CD4-positive, alpha-beta T cell (primary cell): ENCODE measurements at places on chromosomes 11 and 22.

- no peak for DNase-seq
Measured at GRCh38 chr11:57463671-57464538, 3.6 kb downstream of the RTN4RL2 start.

GRCh38 chr11:75406338-75406777 lies 7.0 kb downstream of the RPS3 start:
- no peak for DNase-seq

- DNase-seq, result no peak
Measured at GRCh38 chr11:63240098-63240497, 3.3 kb downstream of the SLC22A25 start.

GRCh38 chr11:132639986-132640385 lies 892.3 kb downstream of the OPCML start:
- DNase-seq, result no peak

GRCh38 chr11:90512846-90513245 lies 290.0 kb upstream of the CHORDC1 start:
- no peak for DNase-seq

- no peak for DNase-seq
Measured at GRCh38 chr11:129042503-129042902, 99.8 kb upstream of the TP53AIP1 start.

GRCh38 chr11:70660059-70660888 lies 261.9 kb downstream of the CTTN start:
- DNase-seq, result no peak

DNA sequence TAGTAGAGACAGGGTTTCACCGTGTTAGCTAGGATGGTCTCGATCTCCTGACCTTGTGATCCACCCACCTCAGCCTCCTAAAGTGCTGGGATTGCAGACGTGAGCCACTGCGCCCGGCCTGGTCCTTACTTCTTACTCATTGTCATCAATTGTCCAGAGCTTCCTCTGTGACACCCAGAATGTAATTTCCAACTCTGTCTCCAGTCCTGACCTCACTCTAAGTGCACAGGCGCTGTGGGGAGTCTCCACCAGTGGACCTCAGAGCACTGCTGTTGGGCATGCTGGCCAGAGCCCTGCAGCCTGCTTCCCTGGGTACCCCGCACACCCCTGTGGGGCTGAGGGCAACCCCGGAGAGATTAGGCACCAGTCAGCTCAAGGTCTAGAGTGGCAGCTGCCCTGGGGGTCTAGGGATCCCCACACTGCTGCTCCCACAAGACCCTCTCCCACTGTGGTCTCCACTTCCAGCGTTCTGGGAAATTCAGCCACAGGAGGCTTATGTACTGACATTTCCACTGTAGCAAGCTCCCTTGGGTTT lies 1140.3 kb downstream of the TBC1D22A start:
- no peak for DNase-seq

DNA sequence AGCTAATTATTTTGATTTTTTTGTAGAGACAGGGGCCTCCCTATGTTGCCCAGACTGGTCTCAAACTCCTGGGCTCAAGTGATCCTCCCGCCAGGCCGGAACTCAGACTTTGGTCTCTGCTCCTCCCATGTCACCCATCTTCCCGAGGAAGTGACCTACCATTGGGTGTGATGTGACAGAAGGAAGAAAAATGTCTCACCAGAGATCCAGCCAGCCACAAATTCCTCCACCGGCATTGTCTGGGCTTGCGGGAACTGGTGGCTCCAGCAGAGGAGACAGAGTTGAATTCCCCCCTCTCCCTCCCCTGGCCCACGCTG lies 772 bp downstream of the SLC25A45 start:
- no peak for DNase-seq

- DNase-seq, result no peak
Measured at GRCh38 chr11:34273099-34273498, 84.7 kb downstream of the ABTB2 start.

DNA sequence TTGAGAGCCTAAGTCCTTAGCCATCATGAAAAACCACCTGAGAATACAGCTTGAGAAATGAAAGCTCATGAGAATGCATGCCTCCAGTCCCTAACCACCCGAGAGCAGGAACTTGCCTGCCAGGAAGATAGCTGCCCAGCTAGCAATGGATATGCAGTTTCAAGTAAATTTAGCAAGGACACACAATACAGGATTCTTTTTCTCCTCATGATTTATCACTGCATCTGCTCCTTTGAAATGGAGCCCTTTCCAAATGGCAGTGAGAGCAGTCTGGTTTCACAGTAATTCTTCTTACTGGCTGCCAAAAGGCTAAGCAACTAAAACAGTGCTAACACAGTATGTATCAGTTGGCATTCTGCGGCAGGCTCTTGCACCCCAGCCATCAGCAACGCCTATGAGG lies 109.9 kb downstream of the MICAL3 start:
- no peak for DNase-seq

- peak; percentile 70 for DNase-seq
Measured at GRCh38 chr22:44685384-44686056, 16.5 kb upstream of the PRR5 start.

DNA sequence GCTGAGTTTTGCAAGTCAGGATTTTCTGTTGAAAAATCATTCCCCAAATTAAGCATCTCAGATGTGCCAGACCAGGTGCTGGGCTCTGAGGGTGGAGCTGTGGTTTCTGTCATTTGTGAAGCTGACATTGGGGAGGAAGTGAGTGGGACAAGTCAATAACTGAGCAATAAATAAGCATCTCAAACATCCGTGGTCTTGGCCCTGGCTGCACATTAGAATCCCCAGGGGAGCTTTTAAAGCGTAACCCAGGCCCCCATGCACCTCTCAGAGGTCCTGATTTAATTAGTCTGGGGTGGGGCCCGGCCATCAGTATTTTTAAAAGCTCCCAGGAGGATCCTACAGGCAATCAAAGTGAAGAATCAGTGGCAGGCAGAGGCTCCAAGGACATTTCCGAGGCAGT lies 420.0 kb downstream of the MN1 start:
- no peak for DNase-seq

GRCh38 chr11:126676536-126676935 lies 321.1 kb downstream of the ST3GAL4 start:
- DNase-seq, result no peak

- no peak for DNase-seq
Measured at GRCh38 chr11:69092263-69092662, 43.5 kb downstream of the TPCN2 start.

DNA sequence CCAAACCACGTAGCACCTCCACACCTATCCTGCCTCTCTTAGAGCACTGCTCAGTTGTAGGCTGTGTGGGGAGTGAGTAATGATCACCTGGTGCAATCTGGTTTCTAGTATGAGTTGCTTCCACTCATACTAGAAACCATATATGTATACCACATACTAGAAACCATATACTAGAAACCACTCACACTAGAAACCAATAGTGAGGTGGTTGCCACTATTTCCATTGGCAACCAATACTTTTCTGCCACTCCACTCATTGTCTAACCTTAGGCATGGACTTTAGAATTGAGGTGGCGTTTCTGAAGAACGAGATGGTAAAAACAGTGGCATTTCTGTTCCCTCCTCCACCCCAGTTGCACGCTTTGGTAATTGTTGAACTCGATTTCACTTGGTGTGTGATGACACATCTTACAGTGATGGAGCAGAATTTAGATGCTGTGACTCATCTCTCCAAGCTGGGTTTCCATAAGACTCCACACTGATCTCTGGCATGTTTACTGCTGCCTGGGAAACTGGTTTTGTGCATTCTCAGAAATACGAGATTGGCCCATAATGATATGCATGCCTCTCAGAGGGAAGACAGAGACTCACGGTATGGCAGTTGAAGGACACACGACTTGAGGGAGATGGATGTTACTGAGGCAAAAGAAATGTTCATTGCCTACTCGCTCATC lies 82.9 kb downstream of the KIRREL3 start:
- no peak for DNase-seq

DNA sequence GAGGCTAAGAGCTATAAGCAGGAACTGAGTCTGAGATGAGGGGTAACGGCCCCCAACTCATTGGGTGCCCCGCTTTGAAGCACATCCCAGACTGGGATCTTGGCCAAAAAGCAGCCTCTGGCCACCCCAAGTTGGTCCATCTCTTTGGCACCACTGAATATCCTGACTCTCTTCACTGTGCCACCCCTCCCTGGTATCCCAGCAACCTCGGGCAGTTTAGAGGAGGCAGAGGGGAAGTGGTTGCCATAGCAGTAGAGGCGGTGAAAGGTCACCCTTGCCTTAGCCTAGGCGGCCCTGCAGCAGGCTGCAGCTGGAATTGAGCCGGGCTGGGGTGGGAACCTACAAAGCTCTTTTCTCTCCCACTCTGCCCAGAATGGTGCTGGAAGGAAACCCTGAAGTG lies 1.1 kb downstream of the PELI3 start:
- DNase-seq, result no peak

- DNase-seq, result no peak
Measured at GRCh38 chr11:79512706-79513469, 72.1 kb upstream of the TENM4 start.

GRCh38 chr11:85934596-85935169 lies 79.5 kb downstream of the CCDC83 start:
- DNase-seq, result no peak

DNA sequence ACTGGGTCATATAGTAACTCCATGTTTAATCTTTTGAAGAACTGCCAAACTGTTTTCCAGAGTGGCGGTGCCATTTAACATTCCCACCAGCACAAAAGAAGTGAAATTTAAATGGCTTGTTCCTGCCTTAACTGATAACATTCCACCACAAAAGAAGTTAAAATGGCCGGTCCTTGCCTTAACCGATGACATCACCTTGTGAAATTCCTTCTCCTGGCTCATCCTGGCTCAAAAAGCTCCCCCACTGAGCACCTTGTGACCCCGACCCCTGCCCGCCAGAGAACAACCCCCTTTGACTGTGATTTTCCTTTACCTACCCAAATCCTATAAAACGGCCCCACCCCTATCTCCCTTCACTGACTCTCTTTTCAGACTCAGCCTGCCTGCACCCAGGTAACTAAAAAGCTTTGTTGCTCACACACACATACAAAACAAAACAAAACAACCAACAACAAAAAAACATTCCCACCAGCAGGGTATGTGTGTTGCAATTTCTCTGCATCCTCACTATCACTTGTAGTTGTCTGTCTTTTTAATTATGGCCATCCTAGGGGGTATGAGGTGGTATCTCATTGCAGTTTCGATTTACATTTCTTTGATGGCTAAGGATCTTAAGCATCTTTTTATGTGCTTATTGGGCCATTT lies 109.0 kb downstream of the FAR1 start:
- DNase-seq, result no peak

DNA sequence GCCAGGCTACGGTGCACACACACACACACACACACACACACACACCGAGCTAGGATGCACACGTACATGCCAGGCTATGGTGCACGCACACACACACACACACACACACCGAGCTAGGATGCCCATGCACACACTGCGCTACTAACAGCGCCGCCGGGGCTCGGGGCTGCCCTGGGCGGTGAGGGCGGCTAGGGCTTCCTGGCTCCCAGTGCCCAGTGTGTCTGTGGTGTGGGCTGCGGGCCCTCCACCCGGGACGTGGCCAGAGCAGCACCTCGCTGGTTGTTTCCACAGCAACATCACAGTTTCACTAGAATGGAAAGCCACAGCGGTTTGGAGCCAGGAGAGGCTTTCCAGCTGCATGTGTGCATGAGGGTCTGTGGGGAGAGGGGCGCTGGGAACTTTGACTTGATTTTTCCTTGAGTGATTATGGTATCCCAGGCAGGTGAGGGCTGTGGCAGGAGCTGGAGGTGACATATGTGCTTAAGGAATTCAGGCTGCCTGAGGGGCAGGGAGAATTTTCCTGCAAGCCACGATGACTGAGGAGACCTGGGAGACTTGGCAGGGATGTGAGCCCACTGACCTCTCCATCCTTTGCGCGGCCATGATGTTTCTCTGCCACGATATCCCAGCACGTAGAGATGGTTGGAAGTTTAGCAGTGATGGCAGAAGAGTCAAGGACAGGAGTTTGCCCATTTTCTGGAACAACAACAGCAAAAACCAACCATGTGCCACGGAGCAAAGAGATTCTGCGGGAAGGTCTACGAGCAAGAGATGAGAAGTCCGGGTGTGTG lies 195.9 kb downstream of the SNX19 start:
- no peak for DNase-seq

DNA sequence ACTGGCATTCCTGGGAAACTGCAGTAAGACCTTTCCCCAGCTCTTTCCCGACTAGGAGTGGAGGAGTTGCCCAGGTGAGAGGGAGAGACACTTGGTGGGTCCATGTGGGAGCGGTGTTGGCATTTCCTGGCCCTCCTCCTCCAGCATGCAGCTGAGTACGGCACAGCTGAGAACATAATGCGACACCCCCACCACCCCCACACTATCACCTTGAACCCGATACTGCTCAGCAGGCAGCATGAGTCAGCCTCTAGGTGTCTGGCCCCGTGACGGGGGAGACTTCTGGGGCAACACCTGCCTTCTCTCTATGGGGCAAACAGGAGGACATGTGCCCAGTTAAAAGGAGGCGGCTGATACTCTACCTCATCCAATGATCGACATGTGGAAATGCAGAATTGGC lies 64.4 kb downstream of the PKNOX2 start:
- no peak for DNase-seq

GRCh38 chr11:117933930-117934329 lies 4.7 kb upstream of the TMPRSS13 start:
- no peak for DNase-seq

GRCh38 chr22:35812600-35812999 lies 94.9 kb downstream of the APOL5 start:
- no peak for DNase-seq

GRCh38 chr22:49951986-49952896 lies 8.3 kb upstream of the PIM3 start:
- DNase-seq, result no peak

DNA sequence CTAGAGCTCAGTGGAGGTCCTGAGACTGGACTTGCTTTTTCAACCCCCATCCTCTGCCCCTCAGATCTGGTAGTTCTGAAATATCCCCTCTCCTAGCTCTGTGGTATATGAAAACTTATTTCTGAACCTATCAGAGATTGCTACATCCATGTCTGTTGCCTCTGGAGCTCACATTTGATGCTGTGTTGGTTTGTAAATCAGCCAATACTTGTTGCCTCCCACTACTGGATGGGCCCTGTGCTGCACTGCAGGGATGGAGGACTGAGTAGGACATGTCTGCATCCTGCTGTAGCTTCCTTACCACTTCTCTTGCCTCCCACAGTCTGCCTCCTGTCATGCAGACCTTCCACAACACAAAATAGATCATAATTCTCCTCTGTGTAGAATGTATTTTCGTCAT lies 5.2 kb downstream of the OLFML1 start:
- DNase-seq, result no peak

DNA sequence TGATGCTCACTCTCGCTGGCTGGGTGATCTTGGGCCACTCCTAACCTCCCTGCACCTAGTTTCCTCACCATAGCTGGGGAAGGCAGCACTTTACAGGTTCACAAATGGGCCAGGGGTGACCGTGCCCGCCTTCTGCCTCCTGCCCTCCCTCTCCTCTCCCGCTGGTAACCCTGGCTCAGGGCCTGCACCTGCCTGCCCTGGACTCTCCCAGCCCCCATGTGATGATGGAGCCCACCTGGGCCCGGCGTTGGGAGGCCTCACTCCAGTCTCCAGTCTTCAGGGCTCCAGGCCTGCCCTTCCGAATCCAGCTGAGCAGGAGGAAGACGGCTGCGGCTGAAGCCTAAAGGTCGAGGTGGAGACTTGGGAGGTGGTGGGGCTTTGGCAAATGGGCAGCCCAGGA lies 152.9 kb downstream of the CACNA1I start:
- DNase-seq, result no peak

GRCh38 chr11:128693416-128693712 lies 508 bp upstream of the FLI1 start:
- no peak for DNase-seq

GRCh38 chr11:93623179-93623578 lies 38.3 kb upstream of the CEP295 start:
- no peak for DNase-seq
